ENCODE measurements at places on chromosomes 5 and 9. TPM values are rescaled to one million over a fixed set of nuclear protein-coding genes. Genes with fewer than 3 reads are reported as not detected.

CAMK4 gene
- 10.3 TPM for total RNA-seq

C1QTNF2 gene
- 0.32 TPM for total RNA-seq

APBA1 gene
- total RNA-seq: 9.8 TPM

PLPP1 gene
- total RNA-seq: 36.4 TPM

STK32A gene
- total RNA-seq: 3.0 TPM

SLCO6A1 gene
- total RNA-seq: not detected

NUTM2G gene
- not detected for total RNA-seq

SLC6A7 gene
- not detected for total RNA-seq

CDH10 gene
- total RNA-seq: 2.4 TPM

Measured in smooth muscle cell of the umbilical artery (primary cell).